Type B pancreatic cell (in vitro differentiated cells): ENCODE measurements at places on chromosomes 13 and 19.

- peaks cover 26% of the 10 kb centered on the region for H3K4me1 ChIP-seq
- peak overlapping the region; percentile 91 for H3K4me3 ChIP-seq
- H3K36me3 ChIP-seq = peaks cover 25% of the 10 kb centered on the region
- H3K27me3 ChIP-seq = no peaks in the 10 kb centered on the region
- peak; percentile 100 for DNase-seq
Measured at GRCh38 chr19:44890366-44891015, 563 bp upstream of the TOMM40 start.

DNA sequence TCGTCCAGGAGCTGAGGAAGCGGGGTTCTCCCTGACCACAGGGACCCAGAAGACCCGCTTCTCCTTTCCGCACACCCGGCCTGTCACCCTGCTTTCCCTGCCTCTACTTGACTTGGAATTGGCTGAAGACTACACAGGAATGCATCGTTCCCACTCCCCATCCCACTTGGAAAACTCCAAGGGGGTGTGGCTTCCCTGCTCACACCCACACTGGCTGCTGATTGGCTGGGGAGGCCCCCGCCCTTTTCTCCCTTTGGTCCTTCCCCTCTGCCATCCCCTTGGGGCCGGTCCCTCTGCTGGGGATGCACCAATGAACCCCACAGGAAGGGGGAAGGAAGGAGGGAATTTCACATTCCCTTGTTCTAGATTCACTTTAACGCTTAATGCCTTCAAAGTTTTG is 18.9 kb downstream of the VASP start:
- H3K4me1 ChIP-seq = peaks cover 19% of the 10 kb centered on the region
- H3K36me3 ChIP-seq = peaks cover 20% of the 10 kb centered on the region
- no peak for DNase-seq
- no peak overlapping the region for H3K4me3 ChIP-seq
- H3K27ac ChIP-seq = no peak overlapping the region
- peaks cover 23% of the 10 kb centered on the region for H3K27me3 ChIP-seq

GRCh38 chr13:34419755-34420154 is 522.3 kb upstream of the NBEA start:
- DNase-seq = no peak
- H3K27ac ChIP-seq = no peak overlapping the region
- H3K36me3 ChIP-seq = no peaks in the 10 kb centered on the region
- H3K4me3 ChIP-seq = no peak overlapping the region
- H3K27me3 ChIP-seq = no peaks in the 10 kb centered on the region

- H3K4me1 ChIP-seq = peaks cover 17% of the 10 kb centered on the region
- H3K4me3 ChIP-seq = no peak overlapping the region
- no peak for DNase-seq
- no peaks in the 10 kb centered on the region for H3K27me3 ChIP-seq
Measured at GRCh38 chr13:94031609-94032008, 447.9 kb downstream of the DCT start.

GRCh38 chr19:55831846-55832245 is at the start of gene NLRP11:
NLRP11 (minus strand) TSS chr19:55831999; CDS start chr19:55818174, 13,825 bp downstream.
- no peaks in the 10 kb centered on the region for H3K4me1 ChIP-seq
- H3K36me3 ChIP-seq = no peaks in the 10 kb centered on the region
- no peak within 1 kb of the TSS for H3K27ac ChIP-seq
- no peak within 1 kb of the TSS for H3K4me3 ChIP-seq

DNA sequence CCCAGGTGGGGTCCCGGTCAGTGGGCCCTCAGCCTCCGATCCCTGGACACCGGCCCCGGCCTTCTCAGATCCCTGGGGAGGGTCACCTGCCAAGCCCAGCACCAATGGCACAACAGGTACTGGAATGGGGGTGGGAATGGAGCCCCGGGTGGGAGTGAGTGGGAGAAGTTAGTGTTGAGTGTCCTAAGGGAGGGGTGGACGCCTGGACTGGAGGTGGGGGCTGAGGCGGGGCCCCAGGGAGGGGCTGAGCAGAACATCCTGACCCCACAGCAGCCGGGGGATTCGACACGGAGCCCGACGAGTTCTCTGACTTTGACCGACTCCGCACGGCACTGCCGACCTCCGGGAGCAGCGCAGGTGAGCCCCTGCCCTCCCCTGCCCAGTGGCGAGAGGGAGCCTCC is 17.7 kb downstream of the EPN1 start:
- no peaks in the 10 kb centered on the region for H3K4me1 ChIP-seq
- H3K27me3 ChIP-seq = no peaks in the 10 kb centered on the region
- no peak overlapping the region for H3K4me3 ChIP-seq
- no peak for DNase-seq
- no peaks in the 10 kb centered on the region for H3K36me3 ChIP-seq

- H3K4me3 ChIP-seq = no peak overlapping the region
- H3K27me3 ChIP-seq = peaks cover 6% of the 10 kb centered on the region
- H3K27ac ChIP-seq = no peak overlapping the region
- no peak for DNase-seq
- no peaks in the 10 kb centered on the region for H3K36me3 ChIP-seq
Measured at GRCh38 chr13:62847520-62847919, 1431.9 kb upstream of the PCDH20 start.

DNA sequence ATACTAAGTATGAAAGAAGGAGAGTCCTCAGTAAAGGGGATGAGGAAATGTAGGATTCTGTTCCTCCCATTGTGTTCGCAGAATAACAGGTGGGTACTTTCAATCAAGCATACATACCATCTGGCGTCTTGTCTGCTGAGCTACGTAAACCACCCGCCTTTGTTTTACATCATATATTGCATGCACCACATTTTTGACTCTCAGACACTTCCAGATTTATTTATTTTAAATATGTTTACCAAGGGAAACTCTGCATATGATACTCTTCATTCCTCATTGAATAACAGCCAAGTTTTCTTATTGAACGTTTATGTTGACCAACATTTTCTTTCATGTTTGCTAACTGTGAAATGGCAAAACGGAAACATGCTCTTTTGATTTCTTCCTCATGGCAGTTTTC is 174.1 kb downstream of the FGF14 start:
- DNase-seq = no peak
- H3K4me3 ChIP-seq = no peak overlapping the region
- no peaks in the 10 kb centered on the region for H3K27me3 ChIP-seq
- H3K27ac ChIP-seq = no peak overlapping the region
- H3K36me3 ChIP-seq = no peaks in the 10 kb centered on the region
- no peaks in the 10 kb centered on the region for H3K4me1 ChIP-seq

DNA sequence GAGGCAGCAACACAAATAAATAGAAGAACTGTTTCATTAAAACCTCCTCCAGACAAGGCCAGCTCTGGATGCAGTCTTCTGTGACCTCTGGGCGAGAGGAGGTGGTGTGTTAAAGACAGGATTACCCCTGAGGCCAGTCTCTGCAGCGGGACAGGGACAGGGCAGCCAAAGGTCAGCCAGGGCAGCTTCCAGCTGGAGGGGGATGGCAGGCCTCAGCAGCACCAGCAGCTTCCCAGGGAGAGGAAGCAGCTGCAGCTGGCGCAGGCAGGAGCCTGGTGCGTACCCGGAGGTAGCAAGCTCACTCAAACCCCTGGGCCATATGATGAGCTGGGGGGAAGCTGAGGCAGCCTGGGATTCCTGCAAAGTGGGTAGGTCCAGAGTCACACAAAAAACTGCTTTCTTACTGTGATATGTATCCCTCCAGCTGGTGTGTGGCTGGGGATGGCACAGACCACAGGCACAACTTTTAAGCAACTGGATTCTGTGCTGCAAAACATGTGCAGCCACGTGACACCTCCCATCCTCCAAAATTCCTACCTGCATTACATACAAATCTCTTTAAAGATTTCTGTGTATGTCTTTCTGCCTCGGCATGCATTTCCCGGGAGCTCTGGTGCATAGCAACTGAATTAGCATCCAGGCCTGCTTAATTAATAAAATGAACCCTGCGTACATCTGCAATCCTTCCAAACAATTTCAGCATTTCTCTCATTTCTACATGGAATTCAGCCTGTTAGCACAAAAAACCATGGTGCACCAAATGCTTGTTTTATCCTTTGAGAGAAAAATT is 238.3 kb upstream of the MAB21L1 start:
- peak overlapping the region; percentile 43 for H3K27ac ChIP-seq
- H3K4me1 ChIP-seq = peaks cover 37% of the 10 kb centered on the region
- H3K4me3 ChIP-seq = no peak overlapping the region
- DNase-seq = no peak
- H3K27me3 ChIP-seq = peaks cover 9% of the 10 kb centered on the region
